C1 segment of cervical spinal cord (tissue), 14 donors: ENCODE measurements at places on chromosomes 4 and X.

DNA sequence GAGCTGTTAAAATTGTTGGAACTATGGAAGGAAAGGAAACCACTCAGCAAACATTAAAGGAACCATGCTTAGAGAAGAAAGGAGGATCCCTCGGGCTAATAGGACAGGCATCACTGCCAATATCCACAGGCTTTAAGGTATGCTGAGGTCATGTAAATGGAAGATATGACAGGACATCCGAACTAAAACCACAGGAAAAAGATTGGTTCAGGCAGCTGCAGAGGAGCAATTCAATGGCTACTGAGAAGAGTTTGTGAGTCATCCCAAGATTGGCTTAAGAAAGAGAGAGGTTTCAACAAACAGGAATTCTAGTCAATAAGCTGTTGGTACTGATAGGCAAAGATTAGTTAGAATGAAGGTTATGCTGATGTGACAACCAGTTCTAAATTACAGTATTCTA lies 106.4 kb upstream of the FAM241A start:
- no peak for DNase-seq

DNA sequence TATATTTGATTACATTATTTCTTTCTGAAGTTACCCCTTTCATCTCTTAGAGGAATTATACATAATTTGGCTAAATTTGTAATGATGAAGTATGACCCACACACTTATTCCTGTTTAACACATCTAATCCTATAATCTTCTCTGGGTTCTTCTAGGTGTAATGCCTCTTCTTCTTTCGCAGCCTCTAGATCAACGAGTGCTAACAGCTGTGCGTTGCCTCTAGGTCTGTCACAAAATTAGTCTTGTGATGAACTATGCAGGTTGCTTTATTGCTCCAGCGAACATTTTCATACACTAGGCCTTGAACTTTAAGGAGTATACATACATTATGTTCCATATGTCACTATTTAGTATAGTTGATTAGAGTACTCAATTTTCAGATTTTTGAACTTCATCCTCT lies 89.9 kb downstream of the TTC29 start:
- DNase-seq = no peak

DNA sequence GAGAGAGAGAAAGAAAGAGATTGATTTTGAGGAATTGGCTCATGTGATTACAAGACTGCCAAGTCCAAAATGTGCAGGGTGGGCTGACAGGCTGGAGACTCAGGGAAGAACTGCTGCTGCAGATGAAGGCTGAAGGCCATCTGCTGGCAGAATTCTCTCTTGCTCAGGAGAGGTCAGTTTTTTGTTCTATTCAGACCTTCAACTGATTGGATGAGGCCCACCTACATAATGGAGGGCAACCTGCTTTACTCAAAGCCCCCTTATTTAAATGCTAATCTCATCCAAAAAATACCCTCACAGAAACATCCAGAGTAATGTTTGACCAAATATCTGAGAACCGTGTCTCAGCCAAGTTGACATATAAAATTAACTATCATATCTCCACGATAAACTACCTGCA lies 38.2 kb upstream of the MAMLD1 start:
- no peak for DNase-seq

DNA sequence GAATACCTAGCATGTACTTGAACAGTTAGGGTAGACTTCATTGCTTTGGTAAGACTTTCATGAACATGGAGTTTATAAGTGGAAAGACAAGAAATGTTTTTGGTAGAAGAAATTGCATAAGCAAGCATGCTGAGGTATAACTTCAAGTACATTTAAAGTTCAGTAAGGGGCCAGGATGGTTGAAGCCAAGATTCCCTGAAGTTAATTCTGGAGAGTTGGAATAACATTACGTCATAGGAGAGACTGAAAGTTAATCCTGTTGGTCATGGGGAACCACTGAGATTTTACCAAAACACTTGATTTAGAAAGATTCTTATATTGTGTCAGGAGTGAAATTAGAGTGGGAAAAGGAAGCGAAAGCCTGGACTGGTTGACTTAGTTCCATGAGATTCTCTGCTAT lies 767.5 kb upstream of the MAGEB2 start:
- no peak for DNase-seq

- no peak for DNase-seq
These were observed 647.1 kb upstream of the PABPC4L start for GRCh38 chr4:134848681-134849080.

- no peak for DNase-seq
These were observed 471.1 kb downstream of the GBA3 start for GRCh38 chr4:23163647-23164436.

GRCh38 chrX:129739578-129739977 lies 799 bp downstream of the XPNPEP2 start:
- DNase-seq = no peak

DNA sequence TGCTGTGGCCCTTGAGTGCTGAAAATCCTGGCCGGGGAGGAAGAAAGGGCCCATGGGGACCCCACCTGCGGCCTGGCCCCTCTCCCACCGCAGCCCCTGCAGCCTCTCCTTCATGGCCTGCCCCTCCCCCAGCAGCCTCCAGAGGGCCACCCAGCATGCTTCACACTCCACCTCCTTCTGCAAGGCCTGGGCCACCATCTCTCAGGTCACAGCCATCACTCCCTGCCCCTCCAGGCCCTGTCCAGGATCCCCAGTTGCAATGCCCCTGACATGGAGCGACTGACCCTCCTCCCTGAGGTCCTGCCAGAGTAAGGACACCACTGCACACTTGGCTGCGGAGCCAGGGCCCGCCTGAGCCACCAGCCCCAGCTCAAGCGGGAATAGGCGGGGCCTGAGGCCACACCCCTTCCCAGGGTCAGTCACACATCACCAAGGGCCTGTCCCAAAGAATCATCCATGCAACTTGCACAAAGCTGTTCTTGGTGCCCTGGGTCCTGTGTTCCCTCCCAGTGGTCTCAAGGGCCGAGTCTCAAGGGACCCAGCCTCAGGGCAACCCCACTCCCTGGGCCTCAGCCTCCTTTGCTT lies 32.9 kb downstream of the CCNQ start:
- no peak for DNase-seq

DNA sequence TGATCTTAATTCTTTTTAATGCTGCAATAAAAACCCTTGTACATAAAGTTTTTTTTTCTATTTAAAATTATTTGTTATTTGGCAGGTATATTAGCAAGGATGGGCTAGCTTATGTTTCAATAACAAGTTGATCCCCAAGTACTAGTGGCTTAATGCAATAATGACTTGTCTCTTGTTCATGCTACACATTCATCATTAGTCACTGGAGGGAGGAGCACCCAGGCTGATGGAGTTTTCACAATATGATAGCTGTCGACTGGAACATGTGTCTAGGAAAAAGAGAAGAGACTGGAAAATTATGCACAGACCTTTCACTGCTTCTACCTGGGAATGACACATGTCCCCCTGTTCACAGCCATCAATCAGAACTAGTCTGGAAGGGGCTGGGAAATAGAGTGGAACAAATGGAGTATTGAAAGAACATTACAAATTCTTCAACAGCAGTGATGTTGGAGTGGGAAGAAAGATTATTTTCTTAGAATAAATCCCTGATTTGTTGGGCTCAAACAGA lies 387.9 kb upstream of the RPS6KA3 start:
- no peak for DNase-seq

GRCh38 chrX:150767475-150768131 lies 74.4 kb downstream of the MTMR1 start:
- no peak for DNase-seq

DNA sequence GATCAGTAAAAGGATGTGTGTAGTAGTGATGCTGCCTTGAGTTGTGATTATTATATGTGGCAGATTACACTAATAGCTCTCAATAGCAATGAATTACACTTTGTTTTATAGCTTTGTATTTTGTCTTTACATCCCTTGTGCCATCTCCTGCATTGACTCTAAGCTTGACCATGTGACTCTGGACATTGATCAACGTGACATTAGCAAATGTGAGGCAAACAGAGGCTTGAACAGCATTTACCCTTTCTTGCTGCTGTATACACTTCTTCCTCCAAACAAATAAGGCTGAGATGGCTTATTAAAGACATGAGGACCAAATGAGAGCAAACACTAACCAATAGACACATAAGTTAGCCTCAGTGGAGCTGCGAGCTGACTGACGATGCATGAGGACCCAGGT lies 63.5 kb downstream of the MAD2L1 start:
- no peak for DNase-seq
